LHCN-M2 (cell line): ENCODE measurements at places on chromosomes 1 and 21. TPM values are rescaled to one million over a fixed set of nuclear protein-coding genes. Genes with fewer than 3 reads are reported as not detected.

The TLR5 gene
- total RNA-seq = 0.11 and 0.13 TPM in 2 replicates

The C1orf210 gene
- total RNA-seq = not detected in 2 replicates

The CAMK2N1 gene
- 31.2 and 34.0 TPM in 2 replicates for total RNA-seq

The NLRP3 gene
- total RNA-seq = 0.57 and 0.58 TPM in 2 replicates

The PTPN14 gene
- total RNA-seq = 40.1 and 47.7 TPM in 2 replicates

The OR2L8 gene
- total RNA-seq = not detected in 2 replicates

The PLPPR4 gene
- total RNA-seq = 0.26 and 0.34 TPM in 2 replicates

The KRTAP15-1 gene
- not detected in 2 replicates for total RNA-seq

The EPRS1 gene
- 64.3 and 73.5 TPM in 2 replicates for total RNA-seq

DNA sequence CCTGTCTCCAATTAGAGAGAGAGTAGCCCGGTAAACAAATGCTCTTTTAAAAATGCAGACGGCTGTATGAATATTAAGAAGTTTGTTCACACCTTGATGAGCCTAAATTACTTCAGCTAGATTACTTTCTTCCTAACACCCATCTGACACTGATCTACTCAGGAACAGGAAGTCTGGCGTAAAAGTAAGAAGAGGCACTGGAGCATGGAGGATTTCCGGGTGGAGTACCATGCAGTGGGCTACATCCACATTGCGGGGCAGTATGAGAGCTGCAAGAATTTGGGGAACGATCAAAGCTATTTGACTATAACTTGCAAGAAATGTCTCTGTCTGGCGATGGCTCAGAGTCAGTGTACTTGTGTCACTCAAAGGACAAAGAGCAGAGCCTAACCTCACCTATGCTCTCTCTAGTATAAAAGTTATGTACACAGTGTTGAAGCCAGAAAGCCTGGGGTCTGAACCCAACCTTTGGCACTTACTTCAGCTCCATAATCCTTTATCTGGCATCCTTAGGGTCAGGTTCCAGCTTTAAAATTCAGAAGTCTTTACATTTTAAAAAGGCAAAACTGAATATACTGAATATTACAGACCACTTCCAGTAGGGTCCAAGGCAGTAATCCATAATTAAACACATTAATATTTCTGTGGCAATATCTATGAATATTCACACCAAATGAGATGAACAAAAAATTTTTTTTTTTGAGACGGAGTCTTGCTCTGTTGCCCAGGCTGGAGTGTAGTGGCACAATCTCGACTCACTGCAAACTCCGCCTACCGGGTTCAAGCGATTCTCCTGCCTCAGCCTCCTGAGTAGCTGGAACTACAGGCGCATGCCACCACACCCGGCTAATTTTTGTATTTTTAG is 7.9 kb upstream of the GNPAT start:
- no peak for DNase-seq

DNA sequence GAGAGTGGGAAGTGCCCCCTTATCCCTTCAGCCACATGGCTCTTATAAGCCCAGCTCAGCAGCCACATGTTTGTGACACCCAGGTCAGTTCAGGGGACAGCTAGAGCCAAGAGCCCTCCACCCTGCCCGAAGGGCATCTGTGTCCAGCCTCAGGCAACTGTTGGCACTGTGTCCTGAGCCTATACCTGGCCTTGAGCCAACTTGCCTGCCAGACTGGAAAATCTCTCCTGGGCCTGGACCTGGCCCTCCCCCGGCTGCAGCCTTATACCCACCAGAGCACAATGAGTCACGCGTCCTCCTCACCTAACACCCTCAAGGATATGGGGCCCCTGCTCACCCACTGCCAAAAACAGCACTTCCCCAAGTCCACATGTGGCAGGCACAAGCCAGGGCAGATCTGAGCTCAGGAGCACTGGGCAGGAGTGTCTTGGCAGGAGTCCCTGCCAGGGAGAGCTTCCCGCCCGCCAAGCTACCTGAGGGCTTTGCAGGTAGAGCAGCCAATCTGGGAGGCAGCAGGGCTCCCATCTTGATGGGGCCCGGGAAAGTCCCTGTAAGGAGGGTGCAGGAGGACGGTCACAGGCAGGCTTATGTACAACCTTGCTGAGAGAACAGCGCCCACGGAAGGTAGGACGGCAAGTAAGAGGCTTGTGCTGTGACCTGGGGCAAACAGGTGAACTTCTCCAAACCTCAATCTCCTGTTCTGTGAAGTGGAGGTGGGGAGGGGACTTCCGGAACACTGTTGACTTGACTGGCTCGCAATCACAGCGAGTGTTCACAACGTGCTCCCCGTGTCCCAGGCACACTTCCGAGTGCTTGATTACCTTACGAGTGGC is 19.8 kb upstream of the HSPG2 start:
- peak; percentile 35 for DNase-seq

DNA sequence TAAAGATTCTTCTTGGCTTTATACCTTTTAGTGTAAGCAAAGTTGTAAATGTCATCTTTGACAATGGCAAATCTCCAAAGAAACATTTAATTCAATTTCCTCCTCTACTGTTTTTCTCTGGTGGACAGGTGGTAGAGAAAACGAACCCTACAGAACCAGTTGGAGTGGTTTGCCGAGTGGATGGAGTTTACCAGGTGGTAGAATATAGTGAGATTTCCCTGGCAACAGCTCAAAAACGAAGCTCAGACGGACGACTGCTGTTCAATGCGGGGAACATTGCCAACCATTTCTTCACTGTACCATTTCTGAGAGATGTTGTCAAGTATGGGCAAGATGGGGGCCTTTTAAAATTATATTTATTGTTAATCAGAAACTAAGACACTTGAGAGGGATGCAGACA is 25.8 kb downstream of the UAP1 start:
- DNase-seq = peak; percentile 14

GRCh38 chr21:36709868-36710728 is 11.2 kb downstream of the SIM2 start:
- DNase-seq = no peak

- DNase-seq = no peak
Observed at GRCh38 chr1:12532405-12533315, 85.3 kb downstream of the DHRS3 start.

DNA sequence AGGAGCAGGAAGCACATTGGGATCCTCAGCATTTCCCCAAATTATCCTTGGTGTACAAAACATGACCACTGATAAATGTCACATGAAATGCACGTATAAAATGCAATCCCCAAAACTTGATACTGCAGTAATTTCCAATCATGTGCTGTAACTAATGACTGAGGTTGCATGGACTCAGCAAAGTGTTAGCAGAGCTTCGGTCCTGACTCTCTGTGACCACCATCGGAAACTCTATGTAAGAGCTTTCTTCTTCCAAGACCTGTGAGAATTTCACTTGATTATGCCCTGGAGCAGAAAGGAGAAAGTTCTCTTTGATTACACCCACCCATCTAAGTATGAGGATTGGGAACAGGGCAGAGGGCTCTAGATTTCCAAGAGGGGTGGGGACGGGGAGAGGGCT is 908 bp downstream of the CD53 start:
- DNase-seq = no peak

- DNase-seq = peak; percentile 29
Observed at GRCh38 chr1:50704126-50704525, 255.9 kb downstream of the FAF1 start.

DNA sequence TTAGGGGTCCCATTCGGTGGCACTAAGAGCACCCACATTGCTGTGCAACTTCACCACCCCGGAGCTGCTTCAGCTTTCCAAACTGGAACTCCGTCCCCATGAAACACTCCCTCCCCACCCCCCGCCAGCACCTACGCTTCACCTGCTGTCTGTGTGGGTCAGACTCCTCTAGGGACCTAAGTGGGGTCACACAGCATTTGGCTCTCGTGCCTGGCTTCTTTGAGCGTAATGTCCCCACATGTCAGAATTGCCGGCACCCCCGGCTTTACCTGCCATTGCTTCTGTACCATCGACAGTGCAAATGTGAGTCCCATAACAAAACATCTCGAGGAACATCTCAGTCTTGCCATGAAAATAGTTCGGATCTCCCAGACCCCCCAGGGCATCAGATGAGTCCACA is 35.9 kb upstream of the AGPAT3 start:
- no peak for DNase-seq

- DNase-seq = peak; percentile 92
Observed at GRCh38 chr1:209625791-209626285, 26.4 kb downstream of the LAMB3 start.

GRCh38 chr21:38349111-38349746 is 92.4 kb downstream of the KCNJ15 start:
- DNase-seq = peak; percentile 94
